Kidney (tissue), 22 donors: ENCODE measurements at places on chromosomes 12 and 14. TPM values are rescaled to one million over a fixed set of nuclear protein-coding genes. Genes with fewer than 3 reads are reported as not detected.

- peaks cover 36% of the 10 kb centered on the region for H3K4me1 ChIP-seq
- no peaks in the 10 kb centered on the region for H3K27me3 ChIP-seq
- DNase-seq: no peak
- no peak overlapping the region for H3K4me3 ChIP-seq
- no peaks in the 10 kb centered on the region for H3K36me3 ChIP-seq
These were observed 74.1 kb downstream of the PITPNM2 start for GRCh38 chr12:123076604-123077297.

DNA sequence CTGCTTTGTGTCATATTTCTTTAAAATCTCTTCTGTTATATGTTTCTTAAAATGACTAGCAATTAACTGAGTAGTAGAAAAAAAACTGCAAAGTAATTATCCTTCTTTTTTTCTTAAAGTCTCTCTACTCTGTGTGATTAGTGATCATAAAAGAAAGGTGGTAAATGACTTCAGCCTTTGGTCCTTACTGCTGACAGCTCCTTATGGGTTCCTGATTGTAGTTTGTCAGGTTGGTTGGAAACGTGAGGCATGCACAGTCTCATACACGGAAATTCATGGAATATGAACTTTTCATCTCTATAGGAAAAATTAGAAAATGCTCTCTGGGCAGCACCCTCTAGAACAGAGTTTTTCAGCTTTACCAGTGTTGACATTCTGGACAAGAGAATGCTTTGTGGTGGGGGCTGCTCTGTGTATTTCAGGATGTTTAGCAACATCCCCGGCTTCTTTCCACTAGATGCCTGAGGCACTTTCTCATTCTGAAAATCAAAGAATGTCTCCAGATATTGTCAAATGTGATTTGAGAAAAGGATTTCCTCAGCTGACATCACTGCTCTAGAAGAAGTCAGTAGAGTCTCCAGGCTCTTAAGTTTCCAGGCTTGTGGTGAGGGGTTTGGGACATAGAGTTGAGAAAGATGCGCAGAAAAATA lies 121.0 kb downstream of the PIK3C2G start:
- no peak overlapping the region for H3K4me3 ChIP-seq
- no peaks in the 10 kb centered on the region for H3K27me3 ChIP-seq
- DNase-seq: no peak
- H3K27ac ChIP-seq: no peak overlapping the region
- no peaks in the 10 kb centered on the region for H3K4me1 ChIP-seq

GRCh38 chr12:105036937-105037649 lies 47.2 kb downstream of the ALDH1L2 start:
- DNase-seq: no peak
- H3K27ac ChIP-seq: no peak overlapping the region
- no peaks in the 10 kb centered on the region for H3K27me3 ChIP-seq
- no peaks in the 10 kb centered on the region for H3K4me1 ChIP-seq
- no peak overlapping the region for H3K4me3 ChIP-seq

GRCh38 chr14:87437158-87437557 lies 555.8 kb downstream of the GALC start:
- H3K27ac ChIP-seq: no peak overlapping the region
- H3K4me3 ChIP-seq: no peak overlapping the region
- H3K27me3 ChIP-seq: no peaks in the 10 kb centered on the region
- H3K4me1 ChIP-seq: no peaks in the 10 kb centered on the region
- no peak for DNase-seq

DNA sequence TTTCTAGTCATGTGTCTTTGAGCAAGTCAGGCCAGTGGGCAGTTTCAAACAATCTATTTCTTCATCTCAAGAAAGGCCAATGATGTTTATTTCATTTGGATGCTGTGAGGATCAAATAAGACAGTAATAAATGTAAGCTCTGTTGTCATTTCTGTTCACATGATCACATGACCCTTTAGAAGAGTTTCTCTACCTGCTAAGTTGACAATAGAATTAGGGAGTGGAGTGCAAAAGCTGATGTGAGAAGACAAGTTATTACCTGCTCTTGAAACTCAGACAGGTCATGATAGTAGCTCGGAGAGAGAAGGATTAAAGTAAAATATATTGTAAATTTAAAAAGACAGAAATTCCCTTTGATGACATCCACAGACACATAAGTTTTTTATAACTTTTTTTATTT lies 37.3 kb upstream of the DCN start:
- DNase-seq: no peak
- no peaks in the 10 kb centered on the region for H3K36me3 ChIP-seq
- no peaks in the 10 kb centered on the region for H3K27me3 ChIP-seq
- H3K4me1 ChIP-seq: no peaks in the 10 kb centered on the region
- H3K27ac ChIP-seq: no peak overlapping the region

- no peak overlapping the region for H3K4me3 ChIP-seq
- H3K4me1 ChIP-seq: no peaks in the 10 kb centered on the region
- H3K27me3 ChIP-seq: no peaks in the 10 kb centered on the region
- H3K36me3 ChIP-seq: no peaks in the 10 kb centered on the region
These were observed 26.7 kb upstream of the RTL1 start for GRCh38 chr14:100930270-100930669.

DNA sequence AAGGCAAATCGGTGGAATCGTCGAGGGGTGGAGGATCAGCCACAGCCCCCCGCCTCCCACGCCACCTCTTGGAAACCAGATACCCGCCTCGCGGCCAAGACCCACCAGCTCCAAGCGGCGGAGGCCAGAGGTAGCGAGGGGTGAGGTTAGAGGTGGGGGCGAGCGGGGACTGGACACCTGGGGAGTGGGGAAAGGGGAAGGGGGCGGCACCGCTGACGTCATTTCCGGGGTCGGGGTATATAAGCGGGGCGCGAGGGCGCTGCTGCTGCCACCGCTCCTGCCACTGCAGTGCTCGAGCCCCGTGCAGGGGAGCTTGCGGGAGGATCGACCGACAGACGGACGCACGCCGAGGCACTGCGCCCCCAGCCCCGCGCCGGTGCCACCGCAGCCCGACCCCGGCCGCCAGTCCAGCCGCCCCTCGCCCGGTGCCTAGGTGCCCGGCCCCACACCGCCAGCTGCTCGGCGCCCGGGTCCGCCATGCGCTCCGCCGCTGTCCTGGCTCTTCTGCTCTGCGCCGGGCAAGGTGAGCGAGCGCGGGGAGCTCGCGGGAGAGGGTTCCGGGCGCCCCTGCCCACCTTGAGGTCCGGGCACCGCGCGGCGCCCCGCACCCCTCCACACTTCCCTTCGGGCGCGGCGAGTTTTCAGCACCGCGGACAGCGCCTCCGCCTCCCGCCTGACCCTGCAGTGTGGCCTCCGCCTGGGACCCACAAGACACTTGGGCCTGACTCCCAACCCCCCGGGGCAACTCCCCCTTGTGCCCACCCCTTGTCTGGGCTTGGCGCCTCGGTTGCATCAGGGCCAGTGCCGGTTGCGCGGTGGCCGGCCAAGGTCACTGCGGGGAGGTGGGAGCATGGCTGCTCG lies at the start of gene CHGA:
Gene CHGA, plus strand, starts transcription at position 268 of the 861 bp plus-strand sequence. Its CDS starts 210 bp downstream, at position 478.
- no peaks in the 10 kb centered on the region for H3K4me1 ChIP-seq
- no peak within 1 kb of the TSS for H3K27ac ChIP-seq
- no peaks in the 10 kb centered on the region for H3K27me3 ChIP-seq
- no peak within 1 kb of the TSS for H3K4me3 ChIP-seq

- H3K27ac ChIP-seq: no peak overlapping the region
- no peak overlapping the region for H3K4me3 ChIP-seq
- H3K36me3 ChIP-seq: no peaks in the 10 kb centered on the region
- no peaks in the 10 kb centered on the region for H3K27me3 ChIP-seq
- DNase-seq: no peak
These were observed 93.4 kb downstream of the GPATCH2L start for GRCh38 chr14:76245097-76245496.

DNA sequence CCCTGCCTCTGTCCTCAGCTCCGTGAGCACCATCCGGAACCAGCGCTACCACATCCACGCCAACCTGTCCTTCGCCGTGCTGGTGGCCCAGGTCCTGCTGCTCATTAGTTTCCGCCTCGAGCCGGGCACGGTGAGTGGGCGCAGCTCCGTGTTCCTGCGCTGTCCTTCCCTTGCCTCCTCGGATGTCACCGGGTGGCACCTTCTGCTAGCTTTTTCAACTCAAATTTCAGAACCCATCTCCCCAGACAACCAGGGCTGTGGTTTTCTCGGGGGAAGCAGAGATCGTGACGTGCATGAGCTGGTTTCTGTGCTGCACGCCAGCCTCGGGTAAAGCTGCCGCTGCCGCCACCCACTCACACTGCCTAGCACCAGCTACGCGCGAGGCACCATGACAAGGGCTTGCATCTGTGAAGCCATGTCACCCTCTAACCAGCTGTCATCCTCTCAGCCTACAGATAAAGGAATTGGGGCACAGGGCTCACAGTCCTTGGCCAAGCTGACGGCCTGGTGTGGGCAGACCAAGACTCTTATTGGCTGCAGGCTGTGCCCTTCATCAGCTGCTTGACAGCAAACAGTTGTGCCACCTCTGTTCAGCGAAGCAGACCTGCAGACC lies 152.1 kb downstream of the ADGRD1 start:
- H3K27ac ChIP-seq: no peak overlapping the region
- no peak overlapping the region for H3K4me3 ChIP-seq
- DNase-seq: no peak
- H3K36me3 ChIP-seq: no peaks in the 10 kb centered on the region

GRCh38 chr14:104876251-104876699 lies 11.2 kb downstream of the CEP170B start:
- H3K36me3 ChIP-seq: peaks cover 2% of the 10 kb centered on the region
- no peak overlapping the region for H3K27ac ChIP-seq
- no peak for DNase-seq
- H3K27me3 ChIP-seq: no peaks in the 10 kb centered on the region
- H3K4me3 ChIP-seq: no peak overlapping the region

Gene TXNRD1
- 45.0 TPM for polyA plus RNA-seq

Gene EMP1
- polyA plus RNA-seq: 45.1 TPM
